ENCODE measurements at places on chromosomes 3 and 15.

DNA sequence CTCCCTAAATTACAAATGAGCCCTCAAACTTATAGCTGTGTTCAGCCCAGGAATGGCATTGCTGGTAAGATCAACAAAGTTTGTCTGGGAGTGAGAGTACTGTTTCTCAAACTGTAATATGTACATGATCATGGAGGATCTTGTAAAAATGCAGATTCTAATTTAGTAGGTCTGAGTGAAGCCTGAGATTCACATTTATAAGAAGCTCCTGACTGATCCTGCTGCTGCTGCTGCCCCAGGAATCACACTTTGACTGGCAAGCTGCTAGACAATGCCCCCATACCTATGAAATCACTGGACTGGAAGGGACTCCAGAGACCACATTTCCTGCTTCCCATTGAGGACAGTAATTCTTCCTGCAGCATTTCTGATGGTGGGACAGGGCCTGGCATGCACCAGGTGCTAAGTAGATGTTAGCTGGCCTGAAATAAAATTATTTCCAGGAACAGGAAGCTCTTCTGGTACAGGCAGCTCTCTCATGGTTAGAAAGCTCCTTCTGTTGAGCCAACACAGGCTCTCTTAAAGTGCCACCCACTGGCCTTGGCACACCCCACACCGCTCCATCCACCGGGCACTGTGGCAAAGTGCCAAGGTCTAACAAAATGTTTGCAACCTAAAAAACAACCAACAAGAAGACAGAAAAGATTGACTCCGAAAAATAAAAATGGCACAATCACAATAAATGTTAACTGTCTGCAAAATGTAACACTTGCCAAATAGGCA, 36.7 kb upstream of the ZNF710 start:
- DNase-seq, result no peak

- DNase-seq, result peak; percentile 65
These were observed 326.0 kb upstream of the SGO1 start for GRCh38 chr3:20511863-20512505.

- DNase-seq, result no peak
These were observed 15.5 kb downstream of the PDZRN3 start for GRCh38 chr3:73609315-73609641.

- no peak for DNase-seq
These were observed 44.1 kb downstream of the SENP2 start for GRCh38 chr3:185630182-185630622.

DNA sequence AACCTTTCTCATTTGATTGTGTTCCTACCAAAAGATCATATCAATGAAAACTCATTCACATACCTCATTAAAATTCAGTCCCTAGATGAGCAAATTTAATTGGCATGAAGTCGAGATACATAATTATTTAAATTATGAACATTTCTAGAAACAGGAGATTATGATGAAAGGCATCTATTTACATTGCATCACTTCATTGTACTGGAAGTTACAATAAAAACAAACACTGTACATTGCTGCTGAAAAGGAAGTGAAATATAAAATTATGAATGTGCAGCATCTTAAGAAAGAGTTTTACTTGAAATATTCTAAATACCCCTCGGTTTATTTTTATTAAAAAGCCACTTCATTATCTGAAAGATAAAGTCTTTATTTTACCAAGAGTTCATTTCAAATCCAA, 163.4 kb upstream of the ZNF385D start:
- DNase-seq, result peak; percentile 2

DNA sequence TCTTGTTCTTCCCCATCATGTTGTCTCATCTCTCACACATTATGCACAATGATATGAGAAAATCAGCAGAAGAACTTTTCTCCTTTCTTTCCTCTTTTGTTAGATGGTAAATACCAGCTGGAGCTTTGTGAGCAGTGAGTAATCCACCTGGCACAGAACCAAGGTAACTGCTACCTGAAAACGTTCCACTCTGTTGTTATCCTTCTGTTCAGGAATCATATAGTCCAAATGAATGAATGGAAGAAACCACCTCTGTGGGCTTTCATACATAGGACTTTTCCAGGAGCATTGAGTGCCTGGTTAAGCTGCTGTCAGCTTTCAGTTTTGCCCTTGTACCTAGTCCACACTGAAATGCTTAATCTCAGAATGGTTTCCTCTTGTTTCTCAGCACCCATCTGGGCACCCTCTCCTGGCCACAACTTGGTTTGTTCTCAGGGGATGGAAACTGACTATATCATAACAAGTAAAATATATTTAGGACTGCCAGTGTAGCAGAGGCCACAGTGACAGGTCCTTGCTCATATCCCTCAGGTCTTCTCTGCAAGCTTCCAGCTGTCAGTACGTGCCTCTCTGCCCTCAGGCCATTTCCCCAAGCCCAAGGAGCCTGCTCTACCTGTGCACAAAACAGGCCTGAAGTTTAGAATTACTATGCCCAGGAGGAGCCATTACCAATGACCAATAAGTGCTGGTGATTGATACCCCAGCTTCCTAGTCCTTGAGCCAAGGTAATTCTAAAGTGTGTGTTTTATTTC, 23.5 kb upstream of the SLC4A7 start:
- DNase-seq, result peak; percentile 57

DNA sequence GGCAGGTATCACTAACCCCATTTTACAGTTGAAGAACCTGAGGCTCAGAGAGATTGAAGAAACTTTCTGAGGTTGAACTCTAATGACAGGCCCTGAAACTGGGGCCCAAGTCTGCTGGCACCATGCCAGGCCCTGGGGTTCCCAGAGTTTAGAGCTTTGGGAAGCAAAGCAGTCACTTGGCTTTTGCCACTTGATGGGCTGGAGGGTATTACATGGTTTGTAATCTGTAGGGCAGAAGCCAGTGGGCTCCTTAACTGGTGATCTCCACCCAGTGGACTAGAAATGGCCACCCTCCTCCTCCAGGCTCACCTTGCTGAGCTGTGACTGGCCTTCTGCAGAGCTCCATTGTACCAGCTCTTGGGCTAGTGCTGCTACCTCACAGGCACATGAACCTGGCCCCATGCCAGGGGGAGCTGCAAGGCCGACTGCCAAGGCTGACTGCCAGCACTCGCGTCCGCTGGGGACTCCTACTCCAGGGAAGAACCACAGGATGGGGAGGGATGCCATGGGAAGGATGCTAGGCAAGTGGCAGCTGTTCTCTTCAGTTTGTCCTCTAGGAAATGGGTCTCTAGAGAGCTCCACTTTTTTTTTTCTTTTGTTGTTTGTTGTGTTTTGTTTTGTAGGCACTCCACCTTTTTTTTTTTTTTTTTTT, 104.8 kb downstream of the ETFA start:
- DNase-seq, result peak; percentile 57

DNA sequence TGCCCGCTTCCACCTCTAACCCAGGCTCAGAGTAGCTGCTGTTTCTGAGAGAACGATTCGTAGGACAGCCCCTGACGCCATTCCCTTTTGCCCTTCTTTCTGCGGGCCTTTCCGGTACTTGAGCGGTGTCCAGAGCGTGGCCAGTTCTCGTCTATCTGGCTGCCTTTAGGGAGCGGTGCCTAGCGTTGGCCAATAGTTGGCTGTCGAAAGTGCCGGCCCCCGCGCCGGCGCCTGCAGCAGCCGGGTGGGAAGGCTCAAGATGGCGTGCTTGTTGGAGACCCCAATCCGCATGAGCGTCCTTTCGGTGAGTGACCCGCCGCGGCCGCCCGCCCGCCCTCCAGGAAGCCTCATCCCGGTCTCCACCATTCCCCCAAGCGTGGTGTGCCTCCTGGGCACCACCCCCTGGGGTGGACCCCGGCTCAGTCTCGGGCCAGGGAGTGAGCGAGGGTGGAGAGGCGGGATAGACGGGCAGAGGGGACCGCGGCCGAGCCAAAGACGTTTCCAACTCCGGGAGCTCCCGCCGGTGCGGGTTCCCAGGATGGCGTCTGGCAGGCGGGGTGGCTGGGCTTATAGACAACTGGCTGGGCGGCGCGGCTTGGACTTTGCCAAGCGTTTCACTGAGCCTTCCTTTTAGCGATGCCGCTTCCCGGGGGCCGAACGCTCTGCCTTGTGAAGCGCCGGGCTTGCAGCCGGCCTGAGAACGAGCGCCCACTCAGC, at the start of gene ARMC8:
ARMC8 (plus strand) TSS at position 6 of the 717 bp plus-strand sequence; CDS start at position 260, 254 bp downstream.
- DNase-seq, result peak; percentile 75

GRCh38 chr3:181689546-181689945, 22.2 kb upstream of the SOX2 start:
- DNase-seq, result no peak

- DNase-seq, result no peak
These were observed 29.8 kb downstream of the ITPR1 start for GRCh38 chr3:4522947-4523346.

GRCh38 chr15:65183865-65184159, 1.3 kb downstream of the CLPX start:
- DNase-seq, result no peak

GRCh38 chr15:57220205-57220604, 156.1 kb upstream of the CGNL1 start:
- DNase-seq, result peak; percentile 43

DNA sequence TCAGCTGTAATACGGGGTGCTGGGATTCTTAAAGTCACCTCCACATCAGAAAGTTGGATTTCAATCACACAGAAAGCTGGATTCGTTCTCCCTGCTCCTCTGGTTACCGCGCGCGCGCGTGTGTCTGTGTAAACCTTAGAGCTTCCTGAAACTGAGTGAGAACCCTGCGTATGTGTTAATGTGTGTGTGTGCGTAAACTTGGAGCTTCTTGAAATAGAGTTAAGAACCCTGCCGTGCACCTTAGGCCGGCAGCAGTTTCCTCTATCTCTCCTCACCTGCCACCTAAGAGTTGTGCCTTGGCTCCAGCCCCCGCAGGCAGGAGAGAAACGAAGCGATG, 531 bp downstream of the LZTFL1 start:
- DNase-seq, result peak; percentile 34
